ENCODE measurements at places on chromosomes 6 and 20.

GRCh38 chr6:92376691-92377090 is 1042.7 kb downstream of the EPHA7 start:
- no peak for DNase-seq

- no peak for DNase-seq
Observed at GRCh38 chr20:23526850-23527249, 35.9 kb downstream of the CST8 start.

DNA sequence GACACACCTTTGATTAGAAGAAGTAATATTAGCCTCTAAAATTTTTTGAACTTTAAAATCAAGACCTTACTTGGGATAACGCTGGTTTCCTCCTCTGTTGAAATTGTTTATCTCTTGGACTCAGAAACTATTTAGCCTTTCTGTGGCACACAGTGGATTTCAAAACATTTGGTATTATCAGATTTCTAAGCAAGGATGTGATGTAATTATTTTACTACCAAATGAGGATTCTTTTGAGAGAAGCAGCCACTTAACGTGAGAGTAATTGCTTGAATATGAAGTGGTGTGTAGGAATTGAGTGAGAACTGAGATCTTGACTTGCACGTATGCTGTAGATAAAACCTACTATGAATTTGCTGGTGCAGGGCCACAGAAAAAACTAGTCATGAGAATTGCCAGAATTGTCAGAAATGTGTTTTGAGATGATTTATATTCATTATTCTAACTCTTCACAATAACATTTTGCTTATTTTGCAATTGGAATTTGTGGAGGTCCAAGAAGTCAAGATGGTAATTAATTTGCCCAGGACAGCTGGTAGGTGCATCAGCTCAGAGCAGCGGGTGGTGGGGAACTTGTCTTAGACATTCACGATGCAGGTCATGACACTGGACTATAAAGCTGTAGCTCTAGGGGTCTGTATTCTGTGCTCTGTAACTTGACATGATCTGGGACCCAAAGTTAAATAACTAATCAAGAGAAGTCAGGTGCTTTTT is 53.4 kb downstream of the AKAP12 start:
- no peak for DNase-seq

- no peak for DNase-seq
Observed at GRCh38 chr6:166446146-166446545, 63.4 kb upstream of the MPC1 start.

GRCh38 chr20:39474879-39475278 is 512.7 kb downstream of the DHX35 start:
- DNase-seq, result no peak

DNA sequence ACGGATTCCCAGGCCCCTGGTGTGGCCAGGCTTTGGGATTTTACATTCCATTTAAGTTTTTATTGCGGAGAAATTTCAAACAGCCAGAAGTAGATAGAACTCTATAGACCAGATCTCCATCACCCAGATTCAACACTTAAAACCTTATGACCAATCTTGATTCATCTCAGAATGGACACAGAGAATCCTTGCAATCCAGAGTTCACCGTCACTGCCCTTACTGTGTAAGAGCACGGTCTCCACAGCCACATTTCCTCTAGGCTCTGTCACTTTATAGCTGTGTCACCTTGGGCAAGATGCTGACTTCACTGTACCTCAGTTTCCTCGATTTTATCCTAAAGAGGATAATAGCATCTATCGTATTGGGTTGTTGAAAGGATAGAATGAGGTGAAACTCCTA is 979 bp downstream of the ZNF133 start:
- no peak for DNase-seq

DNA sequence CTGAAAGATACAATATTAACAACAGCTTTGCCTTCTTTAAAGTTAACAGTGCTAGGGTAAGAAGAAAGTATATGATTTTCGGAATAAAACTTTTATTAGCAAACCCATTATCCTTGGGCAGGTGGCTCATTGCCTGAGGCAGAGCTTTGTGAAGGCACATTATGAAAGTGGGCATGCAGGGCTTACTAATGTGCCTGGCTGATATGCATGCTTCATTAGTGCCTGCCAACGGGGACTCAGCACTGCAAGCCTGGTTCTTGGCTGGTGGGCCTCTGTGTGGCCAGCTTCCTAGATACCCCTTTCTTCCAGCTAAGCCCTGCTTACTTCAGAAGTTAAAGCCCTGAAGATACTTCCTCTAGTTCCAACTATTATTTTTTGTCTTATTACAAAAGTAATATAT is 481.6 kb downstream of the ADGRB3 start:
- no peak for DNase-seq

GRCh38 chr6:100504786-100505737 is 40.3 kb upstream of the SIM1 start:
- no peak for DNase-seq

DNA sequence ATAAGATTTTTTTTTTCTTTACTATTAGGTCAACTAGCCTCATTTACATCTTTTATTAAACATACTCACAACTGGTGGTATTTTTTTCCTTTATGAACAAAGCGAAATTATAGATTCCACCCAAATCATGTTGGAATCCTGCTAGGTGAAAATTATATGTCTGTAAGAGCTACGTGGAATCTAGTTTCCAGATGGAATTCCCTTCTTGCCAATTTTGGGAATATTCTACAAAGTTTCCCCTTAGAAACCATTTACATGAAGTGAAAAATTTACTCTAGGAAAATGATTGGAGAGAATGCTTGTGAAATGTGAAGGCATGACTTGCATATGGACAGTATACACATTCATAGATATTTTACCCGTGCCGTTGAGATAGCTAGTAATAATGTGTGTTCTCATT is 1111.3 kb downstream of the KIF16B start:
- no peak for DNase-seq

DNA sequence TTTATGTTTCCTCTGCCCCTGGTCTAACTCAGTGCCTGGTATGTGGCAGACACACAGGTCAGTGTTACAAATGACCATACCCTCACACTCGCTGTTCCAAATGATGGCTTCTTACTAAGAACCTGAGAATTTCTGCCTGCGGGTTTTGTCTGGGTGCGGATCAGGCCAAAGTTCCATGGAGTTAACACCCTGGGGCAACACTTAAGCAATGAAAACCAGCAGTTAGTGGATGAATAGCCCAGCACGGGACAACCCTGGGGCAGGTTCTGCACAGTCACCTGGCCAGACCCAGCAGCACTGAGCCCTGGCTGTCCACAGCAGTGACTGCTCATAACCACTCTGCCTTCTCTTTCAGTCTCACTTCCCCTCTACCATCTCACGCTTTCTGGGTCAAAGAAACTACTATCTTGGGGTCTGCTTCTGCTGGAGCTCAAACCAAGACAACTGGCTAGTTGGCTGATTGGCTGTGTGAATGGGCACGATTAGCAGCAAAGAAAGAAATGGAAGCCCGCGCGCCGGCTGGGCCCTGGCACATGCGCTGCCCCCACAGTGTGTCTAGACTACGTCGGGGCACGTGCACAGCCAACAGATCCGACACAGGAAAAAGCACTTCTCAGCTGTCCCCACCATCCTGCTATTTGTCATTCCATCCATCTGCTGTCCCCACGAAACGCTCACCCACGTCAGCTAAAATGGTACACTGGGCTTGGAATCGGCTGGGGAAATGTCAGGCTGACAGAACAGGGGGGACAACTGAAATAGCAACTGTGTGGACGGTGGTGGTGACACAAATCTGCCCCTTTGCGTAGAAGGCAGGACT is 36.6 kb downstream of the MGME1 start:
- no peak for DNase-seq

- no peak for DNase-seq
Observed at GRCh38 chr20:2213401-2213800, 82.4 kb upstream of the TGM3 start.

DNA sequence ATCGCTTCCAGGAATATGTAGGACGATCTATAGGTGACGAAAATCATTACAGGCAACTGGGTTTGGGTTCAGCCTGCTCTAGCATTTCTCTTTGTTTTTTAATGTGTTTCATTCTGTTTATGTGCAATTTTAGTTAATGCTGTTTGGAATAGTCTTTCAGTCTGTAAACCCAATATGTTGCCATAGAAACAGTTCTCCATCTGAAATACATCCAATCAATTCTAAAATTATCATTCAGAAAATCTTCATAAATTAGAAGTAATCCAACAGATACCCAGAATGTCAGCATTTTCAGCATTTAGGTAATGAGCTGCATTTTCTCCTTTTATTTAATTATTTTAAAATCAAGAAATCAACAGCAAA is 34.8 kb upstream of the COL9A1 start:
- DNase-seq, result no peak

GRCh38 chr6:108295676-108296075 is 822 bp downstream of the AFG1L start:
- DNase-seq, result no peak

- DNase-seq, result no peak
Observed at GRCh38 chr6:13395272-13396237, 67.2 kb upstream of the TBC1D7 start.

DNA sequence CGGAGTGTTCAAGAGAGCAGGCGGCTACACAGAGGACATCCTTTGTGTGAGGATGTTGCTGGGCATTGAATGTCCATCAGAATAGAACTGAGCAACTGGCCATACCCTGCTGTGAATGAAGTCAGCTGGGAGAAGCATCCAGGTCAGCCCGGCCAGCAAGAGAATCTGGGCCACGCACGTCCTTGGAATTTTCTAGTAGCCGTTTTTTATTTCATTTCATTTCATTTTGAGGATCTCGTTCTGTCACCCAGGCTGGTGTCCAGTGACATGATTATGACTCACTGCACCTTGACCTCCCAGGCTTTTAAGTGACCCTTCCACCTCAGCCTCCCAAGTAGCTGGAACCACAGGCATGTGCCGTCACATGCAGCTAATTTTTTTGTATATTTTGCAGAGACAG is 97.9 kb downstream of the SSR1 start:
- no peak for DNase-seq

GRCh38 chr6:23349521-23350147 is 776.4 kb upstream of the NRSN1 start:
- no peak for DNase-seq

All from T-helper 22 cell (primary cell).